Hair follicular keratinocyte (primary cell): ENCODE measurements at places on chromosomes 7 and 10. TPM values are rescaled to one million over a fixed set of nuclear protein-coding genes. Genes with fewer than 3 reads are reported as not detected.

CYP2E1 gene
- total RNA-seq, result not detected in 2 replicates

ADCY1 gene
- total RNA-seq, result 0.16 and 2.5 TPM in 2 replicates

METTL2B gene
- total RNA-seq, result 34.8 and 38.0 TPM in 2 replicates

SPDYE9 gene
- not detected in 2 replicates for total RNA-seq

PPP1R3C gene
- total RNA-seq, result 7.0 and 7.1 TPM in 2 replicates

CCDC172 gene
- total RNA-seq, result not detected in 2 replicates

TMEM229A gene
- total RNA-seq, result not detected in 2 replicates

ADAM12 gene
- total RNA-seq, result 0.42 and 0.55 TPM in 2 replicates

TRIM73 gene
- total RNA-seq, result 0.08 TPM in 1 of 2 replicates, not detected in the other

TMEM273 gene
- total RNA-seq, result not detected in 2 replicates

FOXI2 gene
- total RNA-seq, result not detected in 2 replicates

VPS50 gene
- 10.5 and 17.5 TPM in 2 replicates for total RNA-seq
